ENCODE measurements at places on chromosomes 16 and 17. TPM values are rescaled to one million over a fixed set of nuclear protein-coding genes. Genes with fewer than 3 reads are reported as not detected.

ANKS4B gene
- total RNA-seq, result not detected

DNA sequence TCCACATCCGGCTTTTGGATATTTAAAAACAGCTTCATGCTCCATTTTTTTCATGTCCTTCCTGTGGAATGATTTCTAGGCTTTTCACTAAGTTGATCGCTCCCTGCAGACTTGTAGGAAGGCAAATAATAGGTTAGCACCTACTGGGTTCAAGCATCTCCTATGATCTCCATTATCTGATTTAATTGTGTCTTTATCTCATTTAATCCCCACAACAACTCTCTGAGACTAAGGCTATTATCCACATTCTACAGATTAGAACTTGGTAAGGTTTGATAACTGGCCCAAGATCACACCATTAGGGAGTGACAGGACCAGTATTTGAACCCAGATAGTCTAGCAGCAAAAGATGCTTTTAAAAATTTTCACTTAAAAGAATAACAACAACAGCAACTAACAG lies 46.2 kb upstream of the HOXB9 start:
- DNase-seq, result no peak

SYCE1L gene
- 21.3 TPM for total RNA-seq

OTOP3 gene
- not detected for total RNA-seq

FBXO39 gene
- not detected for total RNA-seq

ZNF750 gene
- 1.8 TPM for total RNA-seq

SPECC1 gene
- 35.6 TPM for total RNA-seq

- DNase-seq, result no peak
Observed at GRCh38 chr17:78669975-78670518, 92.9 kb upstream of the DNAH17 start.

GRCh38 chr17:77429969-77430752 lies 289.4 kb downstream of the SEC14L1 start:
- peak; percentile 66 for DNase-seq

- no peak for DNase-seq
Observed at GRCh38 chr17:64216000-64216337, 47.1 kb downstream of the TEX2 start.

DNA sequence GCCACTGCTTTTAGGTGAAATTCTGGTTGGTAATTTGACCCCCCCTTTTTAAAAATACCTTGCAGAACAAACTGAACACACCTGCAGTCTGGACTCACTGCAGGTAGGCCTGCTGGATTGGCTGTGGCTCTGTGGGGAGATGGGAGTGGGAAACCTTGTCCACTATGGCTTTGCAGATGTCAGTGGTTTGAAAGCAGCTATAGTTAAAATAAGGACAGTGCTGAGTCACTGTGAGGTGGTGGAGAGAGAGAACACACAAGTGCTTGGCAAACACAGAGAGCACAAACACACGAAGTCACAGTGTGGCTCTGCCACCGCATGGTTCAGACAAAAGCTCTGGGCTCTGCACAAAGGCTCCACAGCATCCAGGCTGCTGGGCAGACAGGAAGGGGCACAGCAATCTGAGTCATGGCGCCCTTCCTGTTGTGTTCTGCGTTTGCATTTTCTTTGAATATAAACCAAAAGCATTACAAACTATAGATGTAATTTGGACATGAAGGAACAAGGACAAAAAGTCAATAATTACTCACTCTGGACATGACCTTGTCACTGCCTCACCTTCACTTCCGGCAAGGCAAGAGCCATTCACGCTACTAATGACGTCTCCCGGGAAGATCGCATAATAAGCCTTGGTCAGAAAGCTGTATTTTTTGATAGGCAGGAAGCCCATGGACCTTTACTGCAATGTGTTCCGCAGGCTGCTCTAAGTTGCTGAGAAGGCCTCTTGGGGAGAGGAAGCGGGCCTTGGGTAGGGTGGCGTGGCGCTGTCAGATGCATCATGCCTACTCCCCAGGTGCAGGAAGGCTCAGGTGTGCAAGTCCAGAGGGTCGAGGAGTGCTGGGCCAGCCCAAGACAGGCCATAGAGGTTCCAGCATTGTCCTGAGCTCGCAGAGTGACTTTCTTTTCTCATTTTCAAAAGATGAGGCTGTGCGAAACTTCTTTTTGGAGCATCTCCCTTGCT lies 60.1 kb upstream of the MED9 start:
- DNase-seq, result no peak

RGS9 gene
- 9.9 TPM for total RNA-seq

- peak; percentile 64 for DNase-seq
Observed at GRCh38 chr17:35433075-35433894, 985 bp upstream of the SLFN12 start.

ZNF830 gene
- total RNA-seq, result 18.5 TPM

GRCh38 chr16:22970209-22970865 lies 156.4 kb downstream of the HS3ST2 start:
- DNase-seq, result no peak

TAT gene
- 0.07 TPM for total RNA-seq

DNA sequence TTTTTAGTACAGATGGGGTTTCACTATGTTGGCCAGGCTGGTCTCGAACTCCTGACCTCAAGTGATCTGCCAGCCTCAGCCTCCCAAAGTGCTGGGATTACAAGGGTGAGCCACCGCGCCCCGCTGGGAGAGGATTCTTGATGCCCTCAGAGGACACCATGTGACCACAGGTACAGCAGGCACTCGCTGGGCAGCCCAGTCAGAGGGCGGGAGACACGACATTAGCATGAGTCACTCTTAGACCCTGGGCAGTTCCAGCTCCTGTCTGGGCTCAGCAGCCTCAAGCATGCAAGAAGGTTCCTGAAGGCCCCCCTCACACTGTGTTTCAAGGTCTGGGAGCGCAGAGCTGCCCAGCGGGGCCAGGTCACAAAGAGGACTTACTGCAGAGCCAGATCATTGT lies 11.9 kb downstream of the STAC2 start:
- no peak for DNase-seq

GRCh38 chr16:49597796-49598195 lies 224.2 kb downstream of the C16orf78 start:
- no peak for DNase-seq

DNA sequence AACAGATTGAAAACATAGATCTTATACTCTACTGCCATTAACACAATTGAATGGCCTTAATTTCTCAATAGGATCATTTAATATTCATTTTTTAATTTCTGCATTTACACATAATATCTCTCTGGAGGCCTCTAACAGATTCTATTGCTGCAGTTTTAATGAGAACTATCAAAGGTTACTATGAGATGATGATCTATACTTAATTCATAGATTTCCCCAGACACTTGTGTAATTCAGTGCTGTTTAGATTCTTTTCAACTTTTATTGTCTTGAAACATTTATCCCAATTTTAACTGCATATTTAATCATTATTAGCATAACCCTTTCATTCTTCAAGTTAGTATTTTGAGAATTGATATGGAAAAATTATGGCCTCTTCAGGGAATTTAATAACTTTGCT lies 1056.5 kb upstream of the CDH8 start:
- no peak for DNase-seq

DNA sequence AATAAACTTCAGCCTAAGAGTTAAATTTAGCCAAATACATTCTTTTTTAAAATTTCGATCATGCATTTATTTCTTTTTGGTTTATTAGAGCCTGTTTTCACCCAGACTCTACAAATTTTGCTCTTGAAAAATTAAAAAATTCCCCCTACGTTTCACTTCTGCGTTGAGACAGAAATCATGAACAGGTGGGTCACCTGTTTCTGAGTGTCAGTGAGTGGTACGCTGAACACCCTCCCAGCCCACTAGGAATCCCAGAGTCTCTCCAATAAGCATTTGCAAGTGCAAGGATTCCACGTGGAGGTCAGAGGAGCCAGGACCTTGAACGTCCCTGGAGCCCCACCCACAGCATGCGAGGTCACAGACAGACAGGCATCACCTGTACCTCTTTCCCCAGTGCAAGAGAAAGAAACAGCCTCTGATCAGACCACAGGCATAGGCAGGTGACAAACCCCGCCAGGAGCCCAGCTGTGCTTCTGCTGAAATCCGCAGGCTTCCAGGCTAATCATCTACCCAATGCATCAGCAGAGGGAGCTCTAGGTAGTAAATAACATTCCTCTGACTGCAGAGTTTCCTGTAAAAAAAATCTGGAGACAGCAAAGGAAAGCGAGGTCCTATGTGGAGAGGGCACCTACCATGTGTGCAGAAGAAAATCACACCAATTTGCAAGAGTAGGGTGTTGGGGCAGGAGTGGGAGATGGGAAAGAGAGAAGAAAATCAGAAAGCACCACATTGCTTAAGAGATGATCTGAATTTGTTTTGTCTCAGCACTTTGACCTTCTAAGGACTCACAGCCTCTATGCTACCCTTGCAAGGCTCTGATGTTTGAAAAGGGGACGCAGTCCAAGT lies 5.9 kb upstream of the XYLT1 start:
- no peak for DNase-seq

KRT24 gene
- not detected for total RNA-seq

GALNS gene
- 42.4 TPM for total RNA-seq

DNA sequence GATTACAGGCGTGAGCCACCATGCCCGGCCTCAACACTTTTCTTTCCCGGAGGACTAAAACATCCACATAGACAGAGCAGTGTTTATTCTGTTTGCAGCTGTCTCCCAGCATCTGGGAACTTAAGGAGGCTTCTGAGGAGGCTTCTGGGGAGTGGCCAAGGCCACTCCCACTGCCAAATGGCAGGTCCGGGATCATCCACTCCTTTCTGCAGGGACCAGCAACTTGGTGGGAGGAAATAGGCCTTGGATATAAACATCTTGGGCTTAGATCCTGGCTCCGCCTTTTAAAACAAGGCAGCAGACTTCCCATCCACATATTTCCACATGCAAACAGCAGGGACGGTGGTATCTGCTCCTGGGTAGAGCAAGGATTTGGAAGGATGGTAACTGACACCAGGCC lies 14.1 kb upstream of the SPATA32 start:
- no peak for DNase-seq

KRTAP4-5 gene
- not detected for total RNA-seq

GRCh38 chr17:8020776-8021564 lies 17.9 kb upstream of the ALOX15B start:
- no peak for DNase-seq

GRCh38 chr17:7704601-7705268 lies at the start of gene EFNB3:
TSS of gene EFNB3 (plus strand) at chr17:7705202. CDS start at chr17:7705599, 397 bp downstream.
- DNase-seq, result peak; percentile 57

DNA sequence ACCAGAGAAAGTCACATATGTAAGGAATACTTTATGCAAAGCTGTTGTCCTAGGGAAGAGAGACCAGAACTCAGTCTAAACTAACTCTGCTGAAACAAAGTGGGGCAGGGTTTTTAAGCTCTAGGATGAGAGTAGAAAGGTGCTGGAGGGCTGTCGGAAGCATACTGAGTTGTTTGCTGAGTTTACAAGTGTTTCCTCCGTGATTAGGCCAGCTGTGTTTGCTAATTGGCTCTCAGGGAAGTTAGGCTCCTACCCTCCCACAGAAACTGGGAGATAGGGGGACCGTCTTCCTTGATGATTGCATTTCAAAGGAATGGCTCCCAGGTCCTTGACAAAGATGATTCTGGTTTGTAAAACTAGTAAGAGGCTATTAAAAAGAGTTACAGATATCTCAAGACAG lies 24.4 kb upstream of the CRYM start:
- DNase-seq, result no peak

DNA sequence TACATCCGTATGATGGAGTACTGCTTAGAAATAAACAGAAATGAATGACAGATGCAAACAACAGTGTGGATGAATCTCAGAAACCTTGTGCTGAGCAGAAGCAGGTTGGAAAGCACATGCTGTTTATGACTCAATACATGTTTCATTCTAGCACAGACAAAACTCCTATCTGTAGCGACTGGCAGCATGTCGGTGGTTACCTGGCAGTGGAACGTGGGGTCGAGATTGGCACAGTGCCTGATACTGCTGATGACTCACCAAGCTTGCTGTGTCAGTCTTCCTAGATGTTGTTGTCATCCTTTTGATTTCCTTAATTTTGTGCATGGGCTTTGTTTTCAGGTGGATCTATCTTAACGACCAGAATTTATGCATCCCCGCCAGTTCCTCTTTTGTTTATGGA lies 62.1 kb downstream of the GAN start:
- no peak for DNase-seq

DNA sequence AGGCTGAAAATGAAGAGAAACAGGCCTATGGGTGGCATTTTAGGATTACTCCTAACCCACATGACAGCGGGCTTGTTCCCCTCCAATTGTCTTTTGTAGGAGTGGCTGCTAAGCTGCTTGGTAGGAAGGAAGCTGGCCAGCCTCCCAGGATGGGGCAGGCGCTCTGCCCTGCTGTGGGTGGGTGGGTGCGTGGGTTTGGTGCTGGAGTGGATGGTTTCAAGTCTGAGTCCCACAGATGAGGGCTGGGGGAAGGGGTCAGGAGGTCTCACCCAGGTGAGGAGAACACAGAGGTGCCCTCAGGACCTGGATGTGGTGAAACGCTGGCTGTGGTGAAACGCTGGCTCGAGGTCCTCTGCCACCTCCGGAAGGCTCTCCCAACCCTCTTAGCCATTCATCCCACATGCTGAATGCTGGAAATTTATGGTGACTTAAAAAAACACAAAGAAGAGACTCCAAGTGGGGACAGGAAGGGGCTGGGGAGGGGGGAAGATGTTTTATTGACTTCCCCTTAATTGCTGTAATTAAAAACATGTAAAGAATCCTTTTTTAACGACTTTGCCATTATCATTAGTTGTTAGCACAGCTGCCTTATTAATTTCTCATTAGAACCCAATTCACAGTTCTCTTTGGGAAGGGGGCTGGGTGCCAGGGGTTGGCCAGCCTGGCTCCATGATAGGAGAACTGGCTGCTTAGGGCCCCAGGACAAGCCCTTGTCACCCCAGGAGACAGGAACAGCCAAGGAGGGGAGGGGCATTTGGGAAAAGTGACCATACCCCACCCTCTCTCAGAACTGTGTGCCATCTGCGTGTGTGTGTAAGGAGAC lies 153.5 kb upstream of the CDC42EP4 start:
- no peak for DNase-seq

DNA sequence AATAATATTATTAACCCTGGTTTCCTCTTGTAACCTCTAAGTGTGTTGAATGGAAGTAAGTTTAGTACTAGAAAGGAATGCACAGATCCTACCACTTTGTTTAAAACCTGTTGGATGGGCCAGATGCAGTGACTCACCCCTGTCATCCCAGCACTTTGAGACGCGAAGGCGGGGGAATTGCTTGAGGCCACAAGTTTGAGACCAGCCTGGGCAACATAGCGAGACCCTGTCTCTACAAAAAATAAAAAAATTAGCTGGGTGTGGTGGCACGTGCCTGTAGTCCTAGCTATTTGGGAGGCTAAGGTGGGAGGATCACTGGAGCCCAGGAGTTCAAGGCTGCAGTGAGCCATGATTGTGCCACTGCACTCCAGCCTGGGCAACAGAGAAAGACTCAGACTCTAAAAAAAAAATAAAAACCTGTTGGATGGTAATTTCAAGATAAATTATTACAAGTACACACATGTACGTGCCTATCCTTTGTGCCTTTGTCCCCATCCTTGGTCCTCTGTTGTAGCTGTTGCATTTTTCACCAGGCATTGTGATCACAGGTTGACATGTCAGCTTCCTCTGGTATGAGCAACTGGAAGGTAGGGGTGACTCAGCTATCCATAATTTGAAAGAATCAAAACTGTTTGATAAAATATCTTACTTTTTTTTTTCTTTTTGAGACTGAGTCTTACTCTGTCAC lies 30.7 kb upstream of the METTL9 start:
- DNase-seq, result no peak

- DNase-seq, result no peak
Observed at GRCh38 chr16:1146409-1146808, 6.5 kb upstream of the CACNA1H start.
